ENCODE measurements at places on chromosomes 7 and 10.

- DNase-seq, result no peak
Observed at GRCh38 chr10:48343106-48343505, 36.6 kb downstream of the MAPK8 start.

- DNase-seq, result no peak
Observed at GRCh38 chr7:29592866-29593265, 29.2 kb downstream of the PRR15 start.

DNA sequence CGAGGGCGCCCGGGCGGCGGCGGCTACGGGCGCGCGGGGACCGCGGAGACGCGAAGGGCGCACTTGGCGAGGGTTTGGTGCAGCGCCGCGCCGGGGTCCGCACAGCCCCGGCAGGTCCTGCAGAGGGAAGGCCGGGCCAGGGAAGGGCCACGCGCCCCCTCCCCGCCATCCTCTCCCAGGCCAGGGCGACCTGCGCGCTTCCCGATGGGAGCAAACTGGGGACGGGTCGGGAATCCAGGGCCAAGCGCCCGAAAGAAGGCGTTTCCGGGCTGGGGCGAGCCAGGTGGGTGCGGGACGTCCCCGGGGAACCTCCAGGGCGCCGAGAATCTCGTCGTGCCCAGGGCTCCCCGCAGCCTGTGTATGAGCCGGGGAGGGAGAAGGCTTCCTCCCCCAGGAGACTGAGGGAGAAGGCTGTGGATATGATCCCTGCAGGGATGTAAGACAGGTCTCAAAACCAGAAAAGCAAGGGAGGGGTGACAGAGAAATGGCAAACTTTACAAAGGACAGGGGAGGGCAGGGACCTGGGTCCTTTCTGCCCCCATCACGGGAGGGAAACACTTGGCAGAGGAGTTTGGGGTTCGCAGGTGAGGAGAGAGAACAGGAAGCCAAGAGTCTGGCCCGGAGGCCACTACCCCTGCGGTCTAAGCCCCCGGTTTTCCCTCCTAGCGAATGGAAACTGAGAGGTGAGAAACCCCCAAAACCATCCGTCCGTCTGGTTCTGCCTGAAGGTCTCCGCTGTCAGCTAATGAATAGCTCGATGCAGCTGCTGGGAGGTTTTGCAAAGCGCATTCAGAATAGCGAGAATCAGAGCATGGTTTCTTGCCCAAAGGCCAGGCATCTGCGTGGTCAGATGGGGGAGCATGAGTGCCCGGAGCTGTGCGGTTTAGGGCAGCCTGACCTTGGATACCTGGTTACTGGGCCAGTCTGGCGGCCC is 674 bp downstream of the AMZ1 start:
- DNase-seq, result no peak

DNA sequence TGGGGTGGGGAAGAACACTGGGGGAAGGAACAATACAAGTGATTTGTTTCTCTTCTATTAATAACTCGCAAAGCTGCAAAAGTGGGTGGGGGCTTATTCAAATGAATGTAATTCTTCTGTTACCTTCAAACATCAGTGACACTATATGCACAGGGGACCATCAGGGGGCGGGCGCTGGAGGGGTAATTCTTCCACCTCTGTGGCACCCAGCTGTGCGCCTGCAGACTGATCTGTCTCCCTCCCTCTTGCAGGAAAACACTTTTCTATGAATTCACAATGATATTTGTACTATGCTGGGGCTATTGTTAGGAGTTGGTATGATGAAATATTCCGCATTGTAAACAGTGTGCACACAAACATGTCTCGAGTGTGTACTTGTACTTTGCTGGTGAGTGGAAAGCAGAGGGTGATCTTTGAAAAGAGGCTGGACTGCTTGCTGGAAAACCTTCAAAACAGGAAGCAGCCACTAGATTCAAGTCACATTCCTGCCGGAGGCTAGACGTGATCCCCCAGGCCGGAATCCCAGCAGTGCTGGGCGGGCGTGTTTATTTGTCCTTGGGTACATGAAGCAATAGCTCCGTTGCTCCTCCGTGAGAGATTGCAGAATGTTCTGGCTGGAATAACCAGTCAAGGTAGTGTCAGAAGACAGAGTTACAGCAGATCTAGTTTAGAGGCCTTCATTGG is 15.8 kb upstream of the BNIP3 start:
- no peak for DNase-seq

GRCh38 chr10:34154383-34154900 is 660.7 kb downstream of the PARD3 start:
- DNase-seq, result no peak

DNA sequence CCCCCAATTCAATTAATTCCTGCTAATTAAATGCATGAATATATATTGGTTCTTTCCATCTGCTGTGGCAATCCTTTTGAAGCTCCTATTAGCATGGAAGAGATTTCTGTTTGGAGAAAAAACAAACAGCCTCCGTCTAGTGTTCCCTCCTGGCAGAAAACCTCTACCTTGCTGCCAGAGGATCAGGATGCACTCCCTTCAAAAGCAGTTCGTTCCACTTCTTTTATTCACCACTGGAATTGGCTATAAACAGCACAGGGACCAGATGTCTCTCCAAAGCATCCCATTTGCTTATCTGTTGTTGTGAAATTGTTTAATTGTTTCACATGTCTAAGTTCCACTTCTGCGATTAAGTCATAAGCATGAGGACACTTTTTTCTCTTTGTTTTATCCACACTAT is 77.8 kb upstream of the PTN start:
- no peak for DNase-seq

GRCh38 chr10:26211781-26212444 is 4.7 kb upstream of the GAD2 start:
- no peak for DNase-seq

- no peak for DNase-seq
Observed at GRCh38 chr10:12561307-12561706, 212.0 kb downstream of the CAMK1D start.

DNA sequence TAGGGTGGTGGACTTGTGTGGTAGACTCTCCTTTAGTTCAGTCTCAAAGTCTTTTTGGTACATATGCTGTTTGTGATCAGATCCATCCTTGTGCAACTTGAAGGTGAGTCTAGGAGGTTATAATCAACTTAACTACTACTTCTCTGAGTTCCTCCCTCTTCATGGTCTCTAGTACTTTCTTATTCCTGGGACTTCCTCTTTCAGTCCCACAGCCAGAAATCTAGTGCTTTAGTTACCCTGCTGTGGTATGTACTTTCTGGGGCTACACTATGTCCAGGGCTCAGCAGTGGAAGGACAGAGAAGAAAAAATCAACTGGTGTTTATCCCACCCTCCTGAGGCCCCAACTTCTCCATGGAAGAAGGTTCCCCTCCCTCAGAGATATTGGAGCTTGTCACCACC is 19.4 kb upstream of the ATAD1 start:
- peak; percentile 26 for DNase-seq

- no peak for DNase-seq
Observed at GRCh38 chr7:51881309-51881708, 564.7 kb upstream of the COBL start.

GRCh38 chr7:37536706-37537105 is 88.0 kb upstream of the ELMO1 start:
- DNase-seq, result no peak

- DNase-seq, result no peak
Observed at GRCh38 chr10:121928528-121928884, 675 bp upstream of the ATE1 start.

- no peak for DNase-seq
Observed at GRCh38 chr7:95527776-95528250, 42.1 kb downstream of the ASB4 start.

GRCh38 chr10:132274986-132275385 is 32.8 kb downstream of the STK32C start:
- no peak for DNase-seq

- DNase-seq, result peak; percentile 33
Observed at GRCh38 chr7:23212841-23213240, 31.0 kb downstream of the NUP42 start.

GRCh38 chr10:69065406-69066361 is 22.2 kb upstream of the SRGN start:
- DNase-seq, result peak; percentile 96

GRCh38 chr7:27459021-27459730 is 203.5 kb downstream of the HIBADH start:
- no peak for DNase-seq

GRCh38 chr10:60044242-60044641 is 137.9 kb upstream of the CCDC6 start:
- no peak for DNase-seq

GRCh38 chr10:51343391-51343790 is 269.1 kb downstream of the PRKG1 start:
- no peak for DNase-seq

GRCh38 chr10:121891103-121891502 is 36.7 kb downstream of the ATE1 start:
- no peak for DNase-seq

DNA sequence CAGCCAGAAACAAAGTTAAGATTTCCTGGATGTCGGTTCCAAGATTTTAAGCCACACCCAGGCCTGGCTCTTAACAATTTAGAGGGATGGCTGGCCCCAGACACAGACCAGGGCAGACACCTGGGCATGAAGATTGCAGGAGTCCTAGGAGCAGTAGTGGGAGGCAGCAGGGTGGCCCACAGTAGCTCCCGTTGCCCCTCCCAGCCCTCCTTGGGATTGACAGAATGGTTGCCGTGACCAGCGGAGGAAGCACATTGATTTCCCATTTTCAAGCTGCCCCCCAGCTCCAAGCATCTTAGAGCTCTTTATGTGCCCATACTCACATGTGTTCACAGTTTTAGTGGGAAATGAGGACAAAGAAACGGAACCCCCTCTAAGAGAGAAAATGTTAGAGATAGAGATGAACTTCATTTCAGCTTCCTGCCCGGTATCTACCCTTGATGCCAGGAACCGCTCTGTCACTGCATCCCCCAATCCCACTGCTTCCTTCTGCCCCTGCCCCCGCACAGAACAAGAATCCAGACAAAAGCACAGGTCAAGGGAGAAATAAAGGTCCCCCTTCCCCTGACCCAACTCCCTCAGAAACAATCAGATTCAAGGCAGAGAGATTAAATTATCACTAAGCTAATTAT is 101.1 kb downstream of the PLXNA4 start:
- no peak for DNase-seq

DNA sequence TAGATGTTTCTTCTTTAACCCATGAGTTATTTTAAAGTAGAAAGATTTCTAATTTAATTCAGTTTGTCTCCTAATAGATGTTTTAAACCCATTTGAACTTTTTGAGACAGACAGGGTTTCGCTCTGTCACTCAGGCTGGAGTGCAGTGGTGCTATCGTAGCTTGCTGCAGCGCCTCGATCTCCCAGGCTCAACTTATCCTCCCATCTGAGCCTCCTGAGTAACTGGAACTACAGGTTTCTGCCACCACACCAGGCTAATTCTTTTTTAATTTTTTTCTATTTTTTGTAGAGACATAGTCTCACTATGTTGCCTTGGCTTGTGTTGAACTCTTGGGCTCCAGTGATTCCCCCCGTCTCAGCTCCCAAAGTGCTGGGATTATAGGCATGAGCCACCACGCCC is 53.0 kb upstream of the RAB18 start:
- no peak for DNase-seq

GRCh38 chr10:88913788-88914187 is 33.7 kb downstream of the STAMBPL1 start:
- no peak for DNase-seq

- DNase-seq, result no peak
Observed at GRCh38 chr7:2009541-2010001, 223.2 kb downstream of the MAD1L1 start.

- no peak for DNase-seq
Observed at GRCh38 chr10:68154211-68154497, 44.9 kb downstream of the MYPN start.

GRCh38 chr10:19263262-19263661 is 214.7 kb downstream of the MALRD1 start:
- no peak for DNase-seq

- DNase-seq, result no peak
Observed at GRCh38 chr10:26259341-26259740, 42.8 kb downstream of the GAD2 start.

DNA sequence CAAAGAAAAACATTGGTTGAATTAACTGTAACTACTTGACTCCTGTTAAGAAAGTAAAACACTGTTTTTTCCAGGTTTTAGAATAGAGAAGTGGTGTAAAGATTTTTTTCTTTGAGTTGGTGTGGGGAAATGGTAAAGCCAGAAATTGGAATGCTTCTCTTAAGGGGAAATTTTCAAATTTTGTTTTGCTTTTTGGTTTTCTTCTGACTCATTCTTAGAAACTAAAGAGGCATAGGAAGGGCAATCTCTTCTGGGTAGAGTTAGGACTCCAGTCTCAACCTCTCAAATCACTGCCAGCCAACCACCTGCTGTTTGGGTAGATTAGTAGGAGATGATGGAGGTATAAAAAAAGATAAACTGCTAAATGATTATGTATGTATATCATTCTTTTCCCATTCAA is 47.7 kb upstream of the STRIP2 start:
- DNase-seq, result peak; percentile 13

DNA sequence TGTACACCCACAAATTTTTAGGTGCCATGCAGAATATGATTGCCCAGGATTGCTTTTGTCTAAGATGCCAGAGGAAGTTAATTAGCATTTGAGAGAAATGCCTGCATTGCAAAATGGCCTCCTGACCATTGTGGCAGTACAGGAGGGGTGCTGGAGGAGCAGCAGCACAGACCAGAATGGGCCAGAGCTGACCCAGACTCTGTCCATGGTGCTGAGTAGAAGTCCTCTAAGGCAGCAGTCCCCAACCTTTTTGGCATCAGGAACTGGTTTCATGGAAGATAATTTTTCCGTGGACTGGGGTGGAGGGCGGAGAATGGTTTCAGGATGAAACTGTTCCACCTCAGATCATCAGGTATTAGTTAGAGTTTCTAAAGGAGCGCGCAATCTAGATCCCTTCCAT is 217.8 kb upstream of the AGK start:
- no peak for DNase-seq

GRCh38 chr7:28037220-28038010 is 143.2 kb downstream of the JAZF1 start:
- peak; percentile 88 for DNase-seq

GRCh38 chr7:46812101-46812675 is 769.7 kb downstream of the TNS3 start:
- DNase-seq, result no peak

DNA sequence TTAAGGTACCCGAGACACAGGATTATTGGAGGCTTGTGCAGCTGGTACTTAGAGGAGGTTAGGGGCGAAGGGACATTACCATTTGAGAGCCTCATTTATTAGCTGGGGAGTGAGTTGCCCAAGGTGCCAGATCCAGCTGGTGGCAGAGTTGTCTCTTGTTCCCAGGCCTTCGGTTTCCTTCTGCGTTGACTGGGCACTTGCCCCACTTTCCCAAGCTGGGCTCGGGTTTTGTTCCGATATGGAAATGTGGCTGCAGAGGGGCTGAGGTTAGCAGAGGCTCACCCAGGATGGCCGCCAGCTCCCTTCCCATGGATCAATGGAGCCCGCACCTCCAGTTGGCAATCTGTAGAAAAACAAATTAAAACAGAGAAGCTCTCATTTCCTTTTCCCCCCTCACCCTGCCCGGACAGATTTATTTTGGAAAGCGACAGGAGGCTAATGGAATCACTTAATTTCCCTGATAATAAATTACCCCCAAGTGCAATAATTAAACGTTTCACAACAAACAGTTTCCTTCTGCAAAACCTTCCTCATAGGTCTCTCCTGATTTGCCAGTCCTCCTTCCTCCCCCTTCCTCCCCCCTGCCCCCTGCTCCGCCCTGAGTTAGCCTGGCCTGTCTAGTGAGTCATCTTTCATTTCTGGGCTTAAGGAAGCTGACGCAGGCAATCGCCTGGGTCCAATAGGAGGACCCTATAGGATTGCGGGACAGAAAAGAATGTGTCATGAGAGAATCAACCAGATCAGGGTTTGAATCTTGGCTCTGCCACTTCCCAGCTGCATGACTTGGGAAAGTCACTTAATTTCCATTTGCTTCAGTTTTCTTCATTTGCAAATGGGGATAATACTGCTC is 51.7 kb downstream of the ADRA2A start:
- DNase-seq, result peak; percentile 82
